ENCODE measurements at places on chromosomes 2 and 18.
A peak's percentile ranks its signal among the peaks of the same experiment; 100 is the strongest.

DNA sequence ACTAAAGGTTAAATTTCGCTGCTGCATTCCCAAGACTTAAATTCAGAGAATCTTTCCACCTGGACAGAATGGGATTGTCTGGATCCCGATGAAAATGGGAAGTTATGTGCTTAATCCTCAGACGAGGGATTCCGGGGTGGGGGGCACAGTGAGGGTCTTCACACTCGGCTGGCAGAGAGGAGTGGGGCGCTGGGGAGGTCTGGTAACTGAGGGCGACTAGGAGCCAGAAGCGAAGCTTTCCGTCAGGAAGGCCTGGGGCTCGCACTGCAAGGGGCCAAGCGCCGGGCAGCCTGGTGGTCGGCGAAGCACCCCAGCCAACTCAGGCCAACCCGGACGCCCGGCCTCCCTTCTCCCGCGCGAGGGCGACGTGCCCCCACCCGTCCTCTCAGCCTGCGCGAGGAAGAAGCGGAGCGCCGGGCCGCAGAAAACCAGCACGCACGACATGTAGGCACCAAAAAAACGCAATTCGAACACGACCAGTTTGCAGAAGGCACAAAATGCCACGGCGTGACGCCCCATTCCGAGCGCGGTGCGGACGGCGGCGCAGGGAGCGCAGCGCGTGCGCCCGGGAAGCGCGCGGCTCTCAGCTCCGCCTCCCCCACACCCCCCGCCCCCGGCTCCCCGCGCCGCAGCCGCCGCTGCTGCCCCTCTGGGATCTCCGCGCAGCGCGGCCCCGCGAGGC is 188.1 kb downstream of the ZEB2 start:
- no peak for DNase-seq

DNA sequence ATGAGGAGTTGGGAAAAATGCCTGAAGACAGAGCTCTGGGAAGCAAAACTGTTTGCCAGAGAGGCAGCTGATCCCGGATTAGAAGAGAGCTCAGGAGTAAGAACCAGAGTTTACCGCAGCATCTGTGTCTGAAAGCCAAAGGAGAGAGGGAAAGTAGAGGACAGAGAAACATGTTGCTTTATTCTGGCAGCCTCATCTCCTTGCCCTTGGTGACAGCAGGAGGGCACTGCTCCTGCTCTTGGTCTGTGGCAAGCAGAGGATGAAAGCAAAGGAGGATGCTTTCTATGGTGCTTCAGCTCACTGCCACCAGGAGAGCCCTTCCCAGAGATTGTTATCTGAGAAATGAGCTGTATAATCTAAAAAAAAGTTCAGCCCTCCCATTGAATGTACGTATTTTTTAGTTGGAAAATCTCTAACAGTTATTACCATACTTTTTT is 7.7 kb downstream of the SLC1A4 start:
- DNase-seq = no peak

GRCh38 chr2:42923580-42924417 is 131.4 kb upstream of the HAAO start:
- no peak for DNase-seq

- DNase-seq = peak; percentile 53
Measured at GRCh38 chr18:407626-408224, 92.8 kb downstream of the COLEC12 start.

- DNase-seq = no peak
Measured at GRCh38 chr2:190466819-190467446, 58.8 kb downstream of the MFSD6 start.

DNA sequence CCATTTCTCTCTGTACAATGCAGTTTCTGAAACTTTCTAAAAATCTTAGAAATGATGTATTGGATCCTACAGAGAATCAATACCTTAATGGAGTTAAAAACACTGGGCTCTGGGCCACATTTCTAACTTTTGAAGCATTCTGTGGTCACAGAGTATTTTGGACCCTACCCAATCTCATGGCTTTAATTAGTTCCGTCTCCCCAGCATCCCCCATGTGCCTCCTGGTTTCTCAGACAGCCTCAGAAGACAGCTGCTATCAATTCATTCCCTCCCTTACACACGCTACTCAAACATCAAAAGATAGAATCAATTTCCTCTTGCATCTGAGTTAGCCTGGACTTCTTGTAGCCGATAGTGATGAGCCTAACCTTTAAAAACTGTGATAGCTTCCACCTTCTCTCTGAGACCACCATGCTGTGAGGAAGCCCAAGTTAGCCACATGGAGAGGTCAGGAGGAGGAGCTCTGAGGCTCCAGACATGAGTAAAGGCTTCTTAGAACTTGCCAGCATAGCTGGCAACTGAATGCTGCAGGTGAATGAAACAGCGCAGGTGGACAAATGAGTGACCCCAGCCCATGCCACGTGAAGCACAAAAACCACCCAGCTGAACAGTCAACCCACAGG is 10.4 kb downstream of the ADCY3 start:
- DNase-seq = no peak

- DNase-seq = no peak
Measured at GRCh38 chr2:46202987-46203386, 94.2 kb upstream of the EPAS1 start.

GRCh38 chr2:197814526-197814925 is 10.1 kb downstream of the PLCL1 start:
- no peak for DNase-seq

GRCh38 chr2:3959372-3959771 is 256.0 kb downstream of the DCDC2C start:
- DNase-seq = peak; percentile 46

DNA sequence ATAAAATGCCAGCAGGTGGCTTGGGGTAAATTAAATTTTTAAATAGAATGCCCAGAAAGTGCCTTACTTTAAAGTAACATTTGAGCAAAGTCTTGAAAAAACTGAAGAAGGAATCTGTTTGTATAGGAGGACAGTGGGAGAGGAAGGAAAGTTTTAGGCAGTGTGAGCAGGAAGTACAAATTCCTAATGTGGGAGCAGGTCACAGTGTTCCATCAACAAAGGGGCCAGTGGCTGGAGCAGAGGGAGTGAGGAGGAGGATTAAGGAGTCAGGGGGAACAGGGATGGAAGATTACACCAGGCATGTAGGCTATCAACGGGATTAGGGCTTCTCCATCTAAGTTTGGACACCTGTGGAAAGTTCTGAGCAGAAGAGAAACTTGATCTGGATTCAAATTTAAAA is 439.2 kb upstream of the REG3G start:
- DNase-seq = no peak

All from MCF 10A (cell line).